ENCODE measurements at places on chromosomes 5 and 9.

- no peak for DNase-seq
These were observed 87.1 kb downstream of the OSMR start for GRCh38 chr5:38932854-38933408.

DNA sequence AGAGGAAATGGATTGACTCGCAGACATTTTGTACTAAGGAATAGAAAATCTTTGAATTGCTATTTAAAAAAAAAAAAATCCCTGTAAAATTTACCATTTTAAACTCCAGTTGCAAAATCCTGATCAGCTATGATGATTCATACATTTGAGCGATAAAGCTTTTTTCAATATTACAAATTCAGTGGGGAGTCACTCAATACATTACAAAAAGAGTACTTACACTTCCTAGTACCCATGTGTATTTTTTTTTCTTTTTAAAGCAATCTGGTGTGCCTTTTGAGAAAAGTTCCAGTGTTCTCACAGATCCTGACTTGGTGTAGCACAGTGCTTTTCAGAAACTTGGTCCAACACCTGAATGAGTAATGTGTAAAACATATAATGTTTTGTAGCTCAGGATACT is 54.3 kb downstream of the PIK3R1 start:
- no peak for DNase-seq

DNA sequence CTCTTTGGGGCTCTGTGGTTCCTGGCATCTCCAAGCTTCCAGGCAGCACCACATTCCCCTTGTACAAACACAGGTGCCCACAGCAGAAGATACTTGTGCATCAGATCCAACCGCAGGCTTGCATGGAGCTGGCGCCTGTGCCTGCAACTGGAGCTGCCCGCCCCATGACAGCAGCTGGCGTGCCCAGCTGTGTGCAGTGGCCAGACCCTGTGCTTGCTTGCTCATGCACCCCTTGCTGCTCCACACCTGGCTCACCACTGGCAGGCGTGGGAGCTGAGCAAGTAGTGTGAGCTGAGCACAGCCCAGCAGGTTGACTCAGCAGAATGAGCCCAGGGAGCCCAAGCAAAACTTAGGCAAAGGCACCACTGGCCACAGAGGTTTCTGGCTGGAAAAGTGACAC is 84.4 kb upstream of the STARD4 start:
- DNase-seq, result no peak

- no peak for DNase-seq
These were observed 123.7 kb upstream of the IRX4 start for GRCh38 chr5:2006193-2006970.

DNA sequence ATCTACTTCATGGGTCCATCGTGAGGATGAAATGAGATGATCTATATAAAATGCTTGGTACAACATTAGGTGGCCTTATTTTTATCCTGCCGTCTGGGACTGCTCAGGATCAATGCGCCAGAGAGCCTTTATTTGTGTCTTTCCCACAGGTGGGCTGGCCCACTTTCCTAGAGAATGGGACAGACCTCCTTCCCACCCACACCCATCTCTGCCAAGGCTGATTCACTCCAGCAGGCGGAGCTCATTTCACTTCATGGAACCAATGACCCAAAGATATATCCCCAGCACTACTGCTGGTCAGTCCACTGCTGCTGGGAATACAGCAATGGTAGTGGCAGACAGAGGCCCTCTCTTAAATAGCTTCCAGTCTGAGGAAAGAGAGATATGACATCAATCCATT is 35.7 kb downstream of the TGFBI start:
- DNase-seq, result no peak

DNA sequence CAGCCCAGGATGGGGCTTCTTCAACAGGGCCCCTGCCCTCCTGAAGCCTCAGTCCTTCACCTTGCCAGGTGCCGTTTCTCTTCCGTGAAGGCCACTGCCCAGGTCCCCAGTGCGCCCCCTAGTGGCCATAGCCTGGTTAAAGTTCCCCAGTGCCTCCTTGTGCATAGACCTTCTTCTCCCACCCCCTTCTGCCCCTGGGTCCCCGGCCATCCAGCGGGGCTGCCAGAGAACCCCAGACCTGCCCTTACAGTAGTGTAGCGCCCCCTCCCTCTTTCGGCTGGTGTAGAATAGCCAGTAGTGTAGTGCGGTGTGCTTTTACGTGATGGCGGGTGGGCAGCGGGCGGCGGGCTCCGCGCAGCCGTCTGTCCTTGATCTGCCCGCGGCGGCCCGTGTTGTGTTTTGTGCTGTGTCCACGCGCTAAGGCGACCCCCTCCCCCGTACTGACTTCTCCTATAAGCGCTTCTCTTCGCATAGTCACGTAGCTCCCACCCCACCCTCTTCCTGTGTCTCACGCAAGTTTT is 23.6 kb downstream of the PCDHGC5 start:
- DNase-seq, result peak; percentile 89

Data from T-helper 9 cell (primary cell).